ENCODE measurements at places on chromosomes 11 and 22. TPM values are rescaled to one million over a fixed set of nuclear protein-coding genes. Genes with fewer than 3 reads are reported as not detected.
A peak's percentile ranks its signal among the peaks of the same experiment; 100 is the strongest.

Gene SOX6
- 0.61 TPM for polyA plus RNA-seq

Gene OR10A2
- not detected for polyA plus RNA-seq

DNA sequence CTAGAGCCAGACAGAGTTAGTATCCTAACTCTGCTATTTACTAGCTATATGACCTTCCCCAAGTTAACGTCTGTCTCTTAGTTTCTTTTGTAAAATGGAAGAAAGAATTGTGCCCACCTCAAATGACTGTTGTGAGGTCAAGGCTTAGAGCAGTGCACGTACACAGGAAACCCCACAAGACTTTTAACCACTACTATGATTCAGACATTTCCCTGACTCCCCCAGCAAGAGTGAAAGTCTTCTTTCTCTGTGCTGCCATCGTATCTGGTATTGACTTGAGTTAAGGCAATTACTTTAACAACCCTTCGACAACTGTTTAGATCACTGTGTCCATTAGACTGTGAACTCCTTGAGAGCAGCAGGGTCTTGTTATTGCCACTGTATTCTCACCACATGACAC, 2.6 kb upstream of the OR52W1 start:
- no peak for DNase-seq

Gene VSIG2
- 0.15 TPM for polyA plus RNA-seq

Gene CD82
- polyA plus RNA-seq, result 13.7 TPM

DNA sequence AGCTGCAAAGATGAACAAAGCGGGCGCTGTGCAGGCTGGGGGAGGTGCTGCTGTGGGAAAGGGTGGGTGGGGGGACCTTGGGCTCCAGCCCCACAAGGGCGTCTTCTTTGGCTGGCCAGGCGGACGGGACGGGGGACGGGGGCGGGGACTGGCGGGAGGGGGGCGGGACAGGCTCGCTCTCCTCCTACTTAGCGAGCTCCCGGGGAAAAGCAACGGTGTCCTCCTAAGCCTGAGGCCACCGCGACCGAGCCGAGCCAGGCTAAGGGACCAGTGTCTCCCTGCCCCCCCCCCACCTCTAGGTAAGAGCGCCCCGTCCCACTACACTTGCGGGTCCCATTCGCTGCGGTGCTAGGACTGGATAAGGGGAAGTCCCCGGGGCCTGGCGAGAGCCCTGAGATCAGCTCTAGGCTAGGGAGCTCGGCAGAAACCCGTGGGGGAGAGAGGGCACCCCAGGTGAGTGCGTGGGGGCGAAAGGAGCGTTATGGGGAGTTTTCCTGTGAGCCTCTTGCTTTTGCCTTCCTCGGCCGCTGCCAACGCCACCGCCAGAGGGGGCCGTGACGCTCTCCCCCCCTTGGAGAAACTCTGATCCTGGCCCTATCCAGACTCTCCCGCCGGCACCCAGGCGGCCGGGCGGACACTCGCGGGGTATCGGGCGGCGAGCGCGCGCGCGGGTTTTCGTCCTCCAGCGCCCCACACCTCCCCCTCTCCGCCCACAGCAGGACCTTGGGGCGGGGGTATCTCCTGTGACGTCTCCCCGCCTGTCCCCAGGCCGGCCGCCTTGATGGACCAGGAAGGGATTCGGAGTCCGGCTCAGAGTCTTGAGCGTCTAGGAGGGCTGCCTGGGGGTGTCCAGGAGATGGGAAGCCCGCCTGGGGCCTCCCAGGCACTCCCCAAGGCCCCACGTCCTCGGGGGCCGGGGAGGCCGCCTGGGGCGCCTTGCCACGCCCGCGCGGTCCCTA, at the start of gene PHLDB1:
PHLDB1 (plus strand) TSS at position 215 of the 959 bp plus-strand sequence. CDS start 6,222 bp downstream, outside the sequence.
- peak; percentile 72 for DNase-seq

Gene ANKK1
- polyA plus RNA-seq, result not detected

DNA sequence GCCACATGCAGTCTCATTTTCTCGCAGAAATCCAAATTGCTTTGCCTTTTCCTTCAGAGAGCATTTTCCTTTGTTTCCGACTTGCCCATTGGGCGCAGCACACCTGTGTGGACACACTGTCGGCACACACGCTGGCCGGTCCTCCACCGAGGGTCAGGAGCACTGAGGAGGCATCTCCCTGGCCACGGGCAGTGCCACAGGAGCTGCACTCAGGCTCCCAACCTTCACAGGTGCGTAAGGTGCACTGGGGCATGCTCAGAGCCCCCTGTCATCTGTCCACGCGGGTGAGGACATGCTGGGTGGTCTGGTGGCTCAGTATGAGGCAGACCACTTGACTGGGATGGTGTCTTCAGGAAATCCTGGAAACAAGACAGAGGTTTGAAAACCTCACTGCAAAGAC, 779.1 kb downstream of the BRD1 start:
- DNase-seq, result no peak

- DNase-seq, result peak; percentile 16
Measured at GRCh38 chr22:49775867-49776511, 51.7 kb downstream of the BRD1 start.

DNA sequence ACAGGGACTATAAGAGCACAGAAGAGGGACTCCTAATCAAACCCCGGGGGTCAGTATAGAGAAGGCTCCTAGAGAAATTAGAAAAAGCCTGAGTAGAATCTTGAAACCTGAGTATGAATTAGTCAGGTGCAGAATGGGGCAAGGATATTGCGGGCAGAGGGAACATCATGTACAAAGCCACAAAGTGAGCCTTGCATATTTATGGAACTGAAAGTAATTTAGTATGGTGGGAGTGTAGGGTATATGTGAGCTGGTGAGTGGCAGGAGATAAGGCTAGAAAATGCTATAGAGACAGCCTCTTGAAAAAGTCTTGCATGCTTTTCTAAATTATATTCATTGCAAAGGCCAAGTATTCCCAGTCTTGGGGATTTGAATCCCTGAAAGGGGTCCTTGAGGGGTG, 93.7 kb downstream of the STIM1 start:
- no peak for DNase-seq

DNA sequence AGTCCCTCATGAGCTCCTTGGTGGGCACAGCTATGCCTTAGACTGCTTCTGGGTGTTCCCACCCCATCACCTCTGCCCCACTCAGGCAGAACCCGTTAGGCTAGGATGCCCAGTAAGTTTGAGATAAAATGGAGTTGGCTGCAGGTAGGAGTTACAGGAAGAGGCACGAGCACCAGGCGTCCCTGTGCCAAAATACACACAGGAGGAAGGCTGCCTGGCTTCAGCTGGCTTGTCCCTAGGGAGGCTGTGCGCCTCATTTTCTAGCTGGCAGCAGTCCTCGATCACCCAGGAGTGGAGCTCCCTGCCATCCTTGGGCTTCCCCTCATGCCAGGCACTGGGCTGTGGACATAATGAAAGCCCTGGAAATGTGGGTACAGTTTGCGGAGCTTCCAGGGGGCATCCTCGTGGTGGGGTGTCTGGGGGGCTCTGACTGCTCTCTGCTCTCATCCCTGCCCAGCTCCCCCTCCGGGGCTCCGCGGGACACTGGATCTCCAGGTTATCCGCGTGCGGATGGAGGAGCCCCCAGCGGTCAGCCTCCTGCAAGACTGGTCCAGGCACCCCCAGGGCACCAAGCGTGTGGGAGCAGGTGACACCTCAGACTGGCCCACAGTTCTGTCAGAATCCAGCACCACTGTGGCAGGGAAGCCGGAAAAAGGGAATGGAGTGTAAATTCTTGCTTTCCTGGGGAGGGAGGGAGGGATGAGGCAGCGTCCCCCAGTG, 12.3 kb upstream of the MARK2 start:
- DNase-seq, result no peak

DNA sequence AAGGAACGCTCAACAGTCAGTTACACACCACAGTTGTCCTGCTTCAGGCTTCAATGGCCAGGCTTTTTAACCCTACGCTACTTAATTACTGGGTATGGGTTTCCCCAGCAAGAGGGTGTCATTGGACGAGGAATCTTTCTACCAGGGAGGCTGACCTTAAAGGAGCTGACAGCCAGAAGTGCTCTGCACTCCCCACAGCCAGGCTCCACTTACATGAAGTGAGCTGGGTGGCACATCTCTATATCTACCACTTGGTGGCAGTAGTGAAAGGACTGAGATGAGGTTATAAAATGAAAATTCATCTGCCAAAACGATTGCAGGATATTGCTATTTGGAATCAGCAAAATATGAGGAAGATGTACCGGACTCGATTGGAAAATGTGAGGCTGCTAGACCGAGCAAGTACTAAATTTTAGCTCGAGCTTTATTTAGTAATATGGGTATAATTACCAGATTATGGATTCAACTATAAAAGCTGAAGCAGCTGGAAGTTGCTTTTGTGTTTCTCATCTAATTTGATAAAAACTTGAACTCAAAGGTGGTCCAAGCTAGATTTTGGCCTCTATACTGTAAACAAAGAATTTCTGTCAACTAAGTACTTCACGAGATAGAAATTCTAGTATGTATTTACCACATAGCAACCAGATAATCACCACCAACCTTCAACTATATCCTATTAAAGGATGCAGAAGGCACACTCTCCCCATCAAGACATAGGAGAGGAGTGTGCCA, 53.9 kb upstream of the CEP126 start:
- DNase-seq, result no peak

DNA sequence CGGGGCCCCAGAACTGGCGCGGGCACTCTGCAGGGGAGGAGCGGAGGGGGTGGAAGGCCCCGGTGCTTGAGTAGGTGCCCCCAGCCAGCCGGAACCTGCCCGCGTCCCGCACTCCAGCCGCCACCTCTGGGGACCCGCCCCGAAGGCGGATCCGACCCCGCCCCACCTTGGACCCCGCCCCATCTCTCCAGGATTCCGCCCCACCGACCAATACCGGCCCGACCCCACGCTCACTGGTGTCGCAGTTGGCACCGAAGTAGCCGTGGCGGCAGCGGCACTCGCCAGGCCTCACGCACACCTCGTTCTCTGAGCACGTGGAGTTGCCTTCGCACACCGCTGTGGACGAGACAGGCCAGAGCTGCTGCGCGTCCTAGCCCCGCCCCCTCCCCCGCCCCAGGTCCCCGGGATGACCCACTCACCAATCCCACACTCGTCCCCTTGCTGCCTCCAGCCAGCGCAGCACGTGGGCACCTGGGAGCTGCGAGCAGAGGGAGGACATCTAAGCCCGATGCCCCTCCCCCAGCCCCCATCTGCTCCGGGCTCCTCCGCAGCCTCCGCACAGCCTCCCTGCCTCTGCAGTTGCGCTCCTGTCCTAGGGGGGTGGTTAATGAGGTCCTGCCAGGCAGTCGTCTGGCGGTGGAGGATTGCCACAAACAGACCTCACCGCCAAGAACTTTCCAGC, 6.0 kb downstream of the SCARF2 start:
- DNase-seq, result peak; percentile 38

DNA sequence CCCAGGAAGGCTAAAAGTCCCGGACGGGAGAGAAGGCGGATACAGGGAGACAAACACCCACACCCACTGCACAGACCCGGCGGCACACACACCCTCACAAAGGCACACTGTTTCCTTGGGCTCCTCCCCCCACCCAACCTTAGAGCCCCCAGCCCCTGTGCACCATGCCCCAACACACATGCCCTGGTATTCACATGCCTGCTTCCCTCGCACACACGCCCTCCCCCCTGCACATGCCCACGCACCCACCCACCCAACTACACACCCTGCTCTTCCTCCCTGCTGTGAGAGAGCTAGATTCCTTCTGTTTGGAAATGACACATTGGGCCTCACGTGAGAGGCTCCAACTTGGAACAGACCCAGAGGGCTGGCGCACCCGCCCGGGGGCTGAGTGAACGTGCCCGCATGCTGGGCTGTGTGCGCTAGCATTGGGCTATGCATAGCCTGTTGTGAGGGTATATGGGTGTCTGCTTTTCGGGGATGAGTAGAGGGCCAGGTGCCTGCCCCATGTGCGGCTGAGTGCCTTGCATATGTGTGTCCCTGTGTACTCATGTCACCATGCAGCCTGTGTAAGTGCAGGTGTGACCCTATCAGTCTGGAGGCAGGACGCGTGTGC, 518 bp upstream of the CHRM1 start:
- no peak for DNase-seq

- no peak for DNase-seq
Measured at GRCh38 chr11:31712851-31713250, 98.3 kb downstream of the PAX6 start.

- DNase-seq, result no peak
Measured at GRCh38 chr11:96052921-96053651, 129.2 kb upstream of the MTMR2 start.

DNA sequence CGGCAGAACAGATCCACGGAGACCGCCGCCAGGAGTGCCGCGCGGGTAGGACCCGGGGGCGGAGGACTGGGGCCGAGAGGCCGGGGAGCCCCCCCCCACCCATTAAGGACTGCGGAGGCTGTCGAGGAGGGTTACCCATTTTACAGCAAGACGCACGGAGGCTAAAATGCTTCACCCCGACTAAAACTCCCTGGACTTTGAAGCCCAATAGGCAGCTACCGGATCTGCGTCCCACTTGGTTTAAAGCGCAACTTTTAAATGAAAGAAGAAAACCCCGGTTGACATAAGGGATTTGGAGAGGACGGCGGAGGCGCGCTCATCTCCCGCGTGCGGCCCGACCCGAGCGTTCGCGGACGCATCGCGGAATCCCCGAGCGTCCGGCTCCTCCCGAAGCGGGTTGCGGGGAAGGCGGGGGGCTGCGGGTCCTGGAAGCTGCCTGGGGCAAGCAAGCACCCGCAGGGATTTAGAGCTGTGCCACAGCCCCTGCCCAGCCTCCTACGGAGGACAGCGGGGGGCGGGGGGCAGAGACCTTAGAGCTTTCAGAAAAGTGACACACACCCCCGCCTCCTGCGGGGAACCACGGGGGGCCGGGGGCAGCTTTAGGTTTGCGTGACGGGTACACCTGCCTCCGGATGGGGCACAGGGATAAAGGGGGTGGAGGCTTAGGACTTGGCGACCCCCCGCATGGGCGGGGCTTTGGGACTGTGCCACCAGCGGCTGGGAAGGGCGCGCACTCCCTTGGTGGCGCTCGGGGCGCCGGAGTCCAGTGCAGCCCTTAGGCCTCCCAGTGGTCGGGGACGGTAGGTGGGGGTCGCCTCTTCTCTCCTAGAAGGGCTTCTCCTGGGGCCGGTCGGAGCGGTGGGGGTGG, 760 bp upstream of the CELSR1 start:
- peak; percentile 48 for DNase-seq

GRCh38 chr11:57164317-57164716, 17.4 kb upstream of the LRRC55 start:
- DNase-seq, result no peak

Gene CNTN5
- polyA plus RNA-seq, result not detected

DNA sequence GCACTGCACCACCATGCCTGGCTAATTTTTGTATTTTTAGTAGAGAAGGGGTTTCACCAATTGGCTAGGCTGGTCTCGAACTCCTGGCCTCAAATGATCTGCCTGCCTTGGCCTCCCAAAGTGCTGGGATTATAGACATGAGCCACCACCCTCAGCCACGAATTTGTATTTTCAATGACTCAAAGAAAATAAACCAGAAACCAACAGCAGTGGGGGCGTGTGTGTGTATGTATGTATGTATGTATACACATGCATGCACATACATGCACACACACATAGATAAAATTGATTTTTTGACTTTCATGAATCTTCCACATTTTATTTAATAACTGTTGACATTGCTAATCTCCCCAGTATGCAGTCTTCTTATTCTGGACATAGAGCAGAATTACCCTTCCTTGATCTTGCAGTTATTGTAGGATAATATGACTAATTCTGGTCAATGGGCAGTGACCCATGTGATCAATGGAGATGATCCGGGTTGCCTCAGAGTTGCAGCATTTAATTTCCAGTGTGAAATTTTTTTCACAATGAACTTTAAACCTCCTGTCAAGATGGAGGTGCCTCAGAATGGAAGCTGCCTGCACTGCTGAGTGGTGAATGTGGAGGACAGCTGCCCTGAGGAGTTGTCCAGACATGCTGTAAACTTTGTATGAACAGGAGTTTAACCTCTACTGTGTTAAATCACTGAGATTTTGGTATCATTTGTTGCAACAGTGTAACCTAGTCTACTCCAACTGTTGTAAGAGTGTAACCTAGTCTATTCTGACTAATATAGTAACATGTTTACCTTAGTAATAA, 12.8 kb upstream of the PTPN5 start:
- DNase-seq, result no peak

GRCh38 chr11:56172256-56172830, 4.1 kb upstream of the OR5J2 start:
- no peak for DNase-seq

All from psoas muscle (tissue), 8 donors.